ENCODE measurements at places on chromosomes 16 and 17.

- no peak for DNase-seq
Measured at GRCh38 chr17:75228305-75228704, 22.8 kb downstream of the NUP85 start.

- DNase-seq, result no peak
Measured at GRCh38 chr16:2056681-2057407, 9.1 kb downstream of the TSC2 start.

DNA sequence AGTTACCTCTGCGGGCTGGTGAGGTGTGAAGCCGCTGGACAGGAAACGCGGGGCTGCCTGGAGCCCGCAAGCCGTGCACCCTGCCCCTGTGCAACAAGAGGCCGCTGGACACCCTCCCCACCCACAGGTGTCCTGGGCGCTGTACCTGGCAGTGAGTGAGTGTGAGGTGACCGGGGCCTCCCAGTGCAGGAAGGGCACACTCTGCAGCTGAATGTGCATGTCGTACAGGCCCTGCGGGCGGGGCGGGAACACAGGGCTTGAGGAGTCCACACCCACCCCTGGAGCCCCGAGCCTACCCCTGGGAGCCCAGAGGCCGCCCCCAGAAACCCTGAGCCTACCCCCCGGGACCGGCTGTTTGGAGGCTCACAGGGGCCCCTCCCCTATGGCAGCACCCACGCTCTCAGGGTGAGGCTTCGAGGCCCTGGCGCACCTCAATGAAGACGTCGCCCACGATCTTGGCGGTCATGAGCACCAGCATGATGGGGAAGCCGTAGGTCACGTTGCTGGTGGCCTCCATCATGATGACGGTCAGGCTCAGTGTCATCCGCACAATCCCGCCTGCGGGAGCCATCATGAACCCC, 4.3 kb upstream of the CCDC154 start:
- DNase-seq, result no peak

DNA sequence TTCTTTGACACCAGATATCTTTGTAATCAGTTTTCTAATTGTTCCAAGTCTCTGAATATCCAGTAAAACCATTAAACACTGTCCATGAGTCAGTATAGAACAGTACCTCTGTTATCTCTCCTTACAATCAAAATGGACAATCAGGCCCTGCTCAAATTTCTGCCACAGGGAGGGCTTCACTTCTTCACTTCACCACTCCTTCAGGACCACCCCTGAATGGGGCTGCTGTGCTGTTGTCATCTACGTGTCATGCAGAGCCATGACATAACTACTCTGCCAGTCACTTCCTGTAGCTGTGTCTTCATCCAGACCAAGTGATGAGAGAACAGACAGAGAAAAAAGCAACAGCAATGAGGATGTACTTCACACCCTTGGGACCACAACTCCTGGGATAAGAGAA, 116.9 kb downstream of the TANC2 start:
- DNase-seq, result no peak

DNA sequence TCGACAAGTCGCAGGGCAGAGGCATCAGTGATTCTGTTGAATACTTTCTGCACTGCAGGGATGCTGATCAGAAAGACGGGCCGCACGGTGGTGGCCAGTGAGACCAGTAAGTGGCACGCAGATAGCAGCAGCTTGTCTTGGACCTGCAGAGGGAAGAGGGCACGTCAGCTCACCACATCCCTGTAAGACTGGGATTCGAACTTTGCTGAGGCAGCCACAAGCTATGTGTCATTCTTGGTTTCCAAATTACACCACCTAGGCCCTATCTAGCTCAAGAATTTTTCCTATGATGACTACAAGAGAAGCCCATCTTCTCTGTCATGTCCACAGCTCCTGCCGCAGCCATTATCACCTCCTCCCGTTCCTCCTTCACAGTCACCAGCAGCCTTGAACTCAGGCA, 49.4 kb upstream of the GSG1L start:
- DNase-seq, result peak; percentile 72

DNA sequence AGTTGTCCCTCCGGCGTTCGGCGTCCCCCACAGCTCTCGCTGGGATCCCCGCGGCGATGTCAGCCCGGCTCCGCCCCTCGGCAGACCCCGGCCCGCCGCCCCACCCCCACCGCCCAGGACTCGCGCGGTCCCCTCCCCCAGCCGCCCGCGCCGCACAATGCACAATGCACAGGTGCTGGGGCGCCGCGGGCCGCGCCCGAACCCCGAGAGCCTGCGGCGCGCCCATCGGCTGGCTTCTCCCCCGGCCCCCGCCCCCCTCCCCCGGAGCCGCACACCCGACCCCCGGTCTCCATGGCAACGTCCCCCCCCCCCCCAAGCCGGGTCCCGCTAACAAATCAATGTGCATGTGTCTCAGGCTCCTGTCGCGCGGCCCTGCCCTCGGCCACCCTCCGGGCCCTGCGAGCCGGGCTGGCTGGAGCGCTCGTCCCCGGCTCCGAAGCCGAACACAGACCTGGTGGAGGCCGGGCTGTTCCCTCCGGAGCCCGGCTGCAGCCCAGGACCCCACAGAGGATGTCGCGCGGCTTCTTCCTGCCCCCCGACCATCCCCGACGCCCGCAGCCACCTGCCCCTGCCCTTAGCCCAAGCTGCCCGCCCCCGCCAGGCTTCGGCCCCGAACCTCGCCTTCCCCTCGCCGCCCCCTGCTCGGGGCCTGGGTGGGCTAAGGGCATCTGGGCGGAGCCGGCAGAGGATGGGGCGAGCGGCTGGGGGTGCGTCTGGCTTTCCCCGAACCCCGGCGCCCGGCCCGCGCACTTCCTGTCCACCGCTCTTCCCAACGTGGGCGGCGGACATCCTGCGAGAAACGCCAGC, 818 bp upstream of the CBX8 start:
- DNase-seq, result no peak

GRCh38 chr17:8650119-8650499, 19.6 kb upstream of the MYH10 start:
- no peak for DNase-seq

- no peak for DNase-seq
Measured at GRCh38 chr17:58564243-58564642, 49.8 kb upstream of the MTMR4 start.

DNA sequence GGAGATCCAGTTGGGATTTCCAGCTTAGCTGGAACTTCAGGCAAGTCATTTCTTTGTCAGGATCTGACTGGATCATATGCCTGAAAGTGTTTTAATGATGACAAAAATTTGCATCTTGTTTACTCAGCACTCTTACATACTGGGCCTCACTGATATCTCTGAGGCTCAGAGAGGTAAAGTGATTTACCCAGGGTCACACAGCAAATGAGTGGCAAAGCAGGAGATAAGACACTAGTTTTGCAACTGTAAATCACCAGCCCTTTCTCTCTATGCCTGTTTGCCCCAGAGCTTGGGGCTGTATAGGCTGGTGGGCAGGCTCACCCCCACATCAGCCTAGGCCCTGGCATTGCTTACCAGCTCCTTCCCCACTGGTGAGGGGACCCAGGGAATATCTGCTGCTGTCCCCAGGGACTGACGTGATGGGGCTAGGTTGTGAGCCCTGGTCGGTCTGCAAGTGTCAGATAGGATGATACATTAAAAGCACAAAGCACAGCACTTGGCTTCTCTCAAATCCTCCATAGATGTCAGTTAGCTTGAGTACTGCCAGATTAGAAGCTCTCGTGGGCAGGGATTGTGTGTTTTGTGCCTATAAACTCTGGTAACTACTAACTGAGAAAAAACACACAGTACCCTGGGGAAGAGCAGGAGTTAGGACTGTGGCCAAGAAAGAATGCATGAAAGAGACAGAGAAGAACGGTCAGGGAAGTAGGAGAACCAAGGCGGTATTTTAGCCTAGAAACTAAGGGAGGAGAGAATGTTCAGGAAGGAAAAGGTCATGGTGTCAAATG, 165.4 kb downstream of the COPRS start:
- no peak for DNase-seq

GRCh38 chr17:66942451-66943264, 21.8 kb upstream of the CACNG4 start:
- no peak for DNase-seq

DNA sequence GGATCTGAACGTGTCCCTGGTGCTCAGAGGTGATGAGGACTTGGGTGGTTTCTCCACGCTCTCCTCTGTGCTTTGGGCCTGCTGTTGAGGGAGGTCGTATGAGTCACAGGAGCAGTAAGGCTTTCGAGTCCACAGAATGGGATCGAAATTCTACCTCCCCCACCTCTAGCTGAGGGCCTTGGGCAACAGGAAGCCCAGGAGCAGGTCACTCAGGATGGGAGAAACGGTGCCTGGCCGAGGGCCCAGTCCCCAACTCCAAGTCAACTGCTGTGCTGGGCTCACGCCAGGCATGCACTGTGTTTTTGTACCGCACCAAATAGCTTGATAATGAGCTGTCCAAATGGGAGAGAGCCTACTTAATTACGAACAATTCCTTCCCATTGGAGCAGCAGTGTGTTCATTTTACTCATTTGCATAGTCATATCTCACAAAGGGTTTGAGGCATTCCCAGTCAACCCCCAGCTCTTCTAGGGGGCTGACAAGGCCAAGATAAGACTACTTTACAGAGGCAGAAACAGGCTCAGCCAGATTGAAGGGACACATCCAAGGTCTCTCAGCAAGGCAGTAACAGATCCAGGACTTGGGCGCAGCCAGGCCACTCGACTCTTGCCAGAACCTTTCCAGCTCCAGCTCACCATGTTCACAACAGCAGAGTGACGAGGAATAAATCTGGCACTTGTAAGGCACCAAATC, 53.6 kb downstream of the WNT3 start:
- no peak for DNase-seq

- DNase-seq, result peak; percentile 11
Measured at GRCh38 chr17:35577830-35578196, 558 bp downstream of the PEX12 start.

DNA sequence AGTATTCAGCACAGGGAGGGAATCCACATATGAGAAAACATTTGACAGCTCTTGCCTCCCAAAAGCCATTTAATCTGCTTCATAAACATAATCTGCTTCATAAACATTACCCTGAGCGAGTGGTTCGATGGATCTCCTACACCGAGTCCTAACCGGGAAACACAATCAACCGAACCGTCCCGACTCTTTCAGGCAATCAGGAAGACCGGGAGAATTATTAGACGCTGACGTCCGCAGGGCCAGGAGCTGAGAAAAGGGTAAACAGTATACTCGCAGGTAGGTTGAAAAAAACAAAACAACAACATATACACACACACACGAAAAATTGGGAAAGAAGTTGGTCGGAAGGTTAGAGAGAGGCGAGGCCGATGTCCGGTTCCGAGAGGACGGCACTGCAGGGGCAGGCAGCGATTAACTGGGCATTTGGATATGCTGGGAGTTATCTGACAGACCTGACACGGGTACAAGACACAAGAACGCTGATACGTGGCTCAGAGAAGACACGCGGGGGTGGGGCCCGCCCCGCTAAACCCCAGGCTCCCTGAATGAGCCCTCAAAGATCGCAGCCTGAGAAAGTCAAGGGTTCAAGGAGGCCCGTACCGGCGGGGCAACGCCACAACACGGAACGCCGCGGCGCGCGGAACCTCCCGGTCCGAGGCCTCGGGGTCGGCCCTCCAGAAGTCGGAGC, 585 bp downstream of the AP1G1 start:
- peak; percentile 22 for DNase-seq

- no peak for DNase-seq
Measured at GRCh38 chr16:14302399-14303181, 231.5 kb downstream of the MRTFB start.

GRCh38 chr17:29707212-29707571, 84.5 kb upstream of the CORO6 start:
- no peak for DNase-seq

- DNase-seq, result peak; percentile 51
Measured at GRCh38 chr16:10181196-10182162, 749 bp downstream of the GRIN2A start.

- DNase-seq, result no peak
Measured at GRCh38 chr16:85917012-85917411, 18.1 kb downstream of the IRF8 start.

DNA sequence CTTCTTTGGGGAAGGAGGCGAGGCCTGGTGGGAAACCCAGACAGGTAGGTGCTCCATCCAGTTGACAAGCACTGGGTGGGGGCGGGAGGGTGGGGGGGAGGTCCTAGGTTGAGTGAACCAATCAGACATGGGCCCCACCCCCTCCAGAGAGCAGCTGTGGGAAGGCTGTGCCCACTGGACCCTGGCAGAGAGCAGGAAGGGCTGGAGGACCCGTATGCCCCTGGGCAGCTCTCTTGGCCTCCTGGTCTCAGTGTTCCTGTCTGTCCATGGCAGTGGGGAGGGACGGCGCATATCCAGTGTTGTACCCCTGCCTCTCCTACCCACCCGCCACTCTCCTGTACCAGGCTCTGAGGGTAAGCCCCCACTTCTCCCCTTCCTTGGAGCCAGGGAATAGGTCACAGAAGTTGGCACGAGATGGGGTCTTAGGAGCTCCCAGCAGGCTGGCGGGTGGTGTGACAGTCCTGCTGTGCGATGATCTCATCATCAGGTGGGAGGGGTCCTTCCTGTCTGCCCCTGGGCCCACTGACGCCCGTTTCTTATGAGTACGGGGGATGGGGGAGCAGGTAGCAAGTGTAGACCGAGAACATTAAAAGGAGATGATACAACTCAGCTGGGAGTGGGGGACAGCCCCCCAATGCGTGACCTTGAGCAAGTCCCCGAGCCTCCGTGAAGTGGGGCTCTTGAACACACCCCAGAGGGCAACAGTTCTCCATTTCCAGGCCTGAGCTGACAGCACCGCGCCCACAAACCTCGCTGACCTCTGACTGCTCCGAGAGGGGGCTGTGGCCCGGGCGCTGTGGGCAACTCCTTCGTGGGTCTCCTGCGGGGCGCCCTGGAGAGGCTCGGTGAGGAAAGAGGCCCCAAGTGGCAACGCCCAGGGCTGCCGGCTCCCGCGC, 1.2 kb upstream of the ZFPM1 start:
- DNase-seq, result no peak

DNA sequence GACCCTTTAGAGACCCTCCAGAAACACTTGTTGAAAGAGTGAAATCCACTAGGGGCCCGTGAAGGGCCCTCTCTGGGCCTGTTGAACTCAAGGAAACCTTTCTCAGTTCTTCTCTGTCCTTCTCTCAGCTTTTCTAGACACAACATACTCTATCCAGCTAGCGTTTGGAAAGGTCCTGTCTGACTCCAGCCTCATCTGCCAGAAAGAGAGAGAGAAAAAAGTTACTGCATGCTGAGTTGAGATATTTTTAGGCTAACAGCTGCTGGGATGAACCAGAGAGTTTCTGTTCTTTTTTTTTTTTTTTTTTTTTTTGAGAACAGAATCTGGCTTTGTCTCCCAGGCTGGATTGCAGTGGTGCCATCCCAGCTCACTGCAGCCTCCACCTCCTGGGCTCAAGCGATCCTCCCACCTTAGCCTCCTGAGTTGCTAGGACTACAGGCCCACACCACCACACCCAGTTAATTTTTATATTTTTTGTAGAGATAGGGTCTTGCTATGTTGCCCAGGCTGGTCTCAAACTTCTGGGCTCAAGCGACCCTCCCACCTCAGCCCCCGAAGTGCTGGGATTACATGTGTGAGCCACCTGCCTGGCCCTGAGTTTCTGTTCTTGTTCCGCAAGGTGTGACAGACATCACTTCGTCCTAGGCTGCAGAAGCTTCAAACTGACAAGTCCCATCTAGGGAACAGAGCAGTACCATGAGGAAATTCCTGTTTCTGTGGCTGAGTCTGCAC, 14.9 kb upstream of the TEX2 start:
- DNase-seq, result no peak

- no peak for DNase-seq
Measured at GRCh38 chr17:33640629-33641028, 347.5 kb upstream of the ASIC2 start.
